Psoas muscle (tissue), 8 donors: ENCODE measurements at places on chromosomes 2 and 18. TPM values are rescaled to one million over a fixed set of nuclear protein-coding genes. Genes with fewer than 3 reads are reported as not detected.

TCF23 gene
- total RNA-seq: 0.20 TPM

CPO gene
- 0.39 TPM for total RNA-seq

- DNase-seq: peak; percentile 69
Observed at GRCh38 chr2:128306081-128306930, 12.4 kb downstream of the HS6ST1 start.

DNA sequence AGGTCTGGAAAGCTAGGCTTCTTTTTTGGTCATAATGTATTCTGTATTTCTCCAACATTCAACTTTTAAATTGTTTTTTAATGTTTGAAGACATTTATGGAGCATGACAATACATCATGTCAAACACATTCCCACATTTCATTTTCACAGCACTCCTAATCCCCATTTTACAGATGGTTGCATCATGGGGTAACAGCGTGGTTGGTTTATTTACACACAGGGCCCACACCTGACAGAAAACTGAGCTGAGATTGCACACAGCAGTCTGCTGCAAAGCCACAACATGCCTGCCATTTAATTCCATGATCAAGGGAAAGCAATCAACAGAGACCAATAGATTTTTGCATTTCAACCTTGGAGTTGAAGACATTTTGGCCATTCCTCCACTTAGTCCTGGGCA is 335.7 kb upstream of the MGAT5 start:
- DNase-seq: no peak

GRCh38 chr2:41878716-41879234 is 169.0 kb upstream of the PKDCC start:
- DNase-seq: peak; percentile 62

- peak; percentile 72 for DNase-seq
Observed at GRCh38 chr2:95526360-95527341, 42.1 kb upstream of the TRIM43B start.
